ENCODE measurements at places on chromosomes 7 and 10.

GRCh38 chr7:909358-910329 lies 33.3 kb downstream of the GET4 start:
- DNase-seq = peak; percentile 62

DNA sequence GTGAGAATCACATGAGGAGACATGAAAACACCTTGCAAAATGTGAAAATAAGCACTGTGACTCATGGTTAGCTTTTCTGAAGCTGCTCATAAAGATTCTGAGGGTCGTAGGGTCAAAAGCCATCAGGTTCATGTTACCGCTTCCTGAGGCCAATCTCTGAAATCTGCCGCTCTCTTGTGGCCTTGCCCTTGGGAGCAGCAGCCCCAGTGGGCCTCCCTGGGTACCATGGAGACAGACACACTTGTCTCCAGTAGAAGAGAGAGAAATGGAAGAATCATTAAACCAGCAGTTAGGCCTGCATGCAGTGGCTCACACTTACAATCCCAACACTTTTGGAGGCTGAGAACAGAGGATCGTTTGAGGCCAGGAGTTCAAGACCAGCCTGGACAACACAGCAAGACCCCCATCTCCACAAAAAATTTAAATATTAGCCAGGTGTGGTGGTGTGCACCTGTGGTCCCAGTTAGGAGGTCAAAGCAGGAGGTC lies 42.8 kb downstream of the NIPSNAP2 start:
- no peak for DNase-seq

- no peak for DNase-seq
Observed at GRCh38 chr7:127954357-127954748, 76.9 kb downstream of the LRRC4 start.

DNA sequence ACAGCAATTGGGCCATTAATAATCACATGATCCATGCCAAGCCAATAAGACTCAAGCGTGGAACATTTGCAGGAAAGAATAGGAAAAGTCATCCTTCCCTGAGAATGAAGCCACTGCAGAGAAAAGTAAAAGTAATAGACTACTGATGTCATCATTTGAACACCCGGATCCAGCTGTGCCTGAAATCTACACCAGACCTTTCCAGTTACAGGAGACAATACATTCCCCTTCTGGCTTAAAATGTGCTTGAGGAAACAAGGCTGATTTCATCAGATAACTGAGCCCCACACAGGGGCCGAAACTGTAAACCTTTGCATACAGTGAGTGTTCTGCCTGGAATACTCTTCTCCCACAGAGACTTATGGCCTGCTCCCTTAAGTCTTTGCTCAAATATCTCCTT lies 232.8 kb downstream of the KCNMA1 start:
- DNase-seq = no peak

DNA sequence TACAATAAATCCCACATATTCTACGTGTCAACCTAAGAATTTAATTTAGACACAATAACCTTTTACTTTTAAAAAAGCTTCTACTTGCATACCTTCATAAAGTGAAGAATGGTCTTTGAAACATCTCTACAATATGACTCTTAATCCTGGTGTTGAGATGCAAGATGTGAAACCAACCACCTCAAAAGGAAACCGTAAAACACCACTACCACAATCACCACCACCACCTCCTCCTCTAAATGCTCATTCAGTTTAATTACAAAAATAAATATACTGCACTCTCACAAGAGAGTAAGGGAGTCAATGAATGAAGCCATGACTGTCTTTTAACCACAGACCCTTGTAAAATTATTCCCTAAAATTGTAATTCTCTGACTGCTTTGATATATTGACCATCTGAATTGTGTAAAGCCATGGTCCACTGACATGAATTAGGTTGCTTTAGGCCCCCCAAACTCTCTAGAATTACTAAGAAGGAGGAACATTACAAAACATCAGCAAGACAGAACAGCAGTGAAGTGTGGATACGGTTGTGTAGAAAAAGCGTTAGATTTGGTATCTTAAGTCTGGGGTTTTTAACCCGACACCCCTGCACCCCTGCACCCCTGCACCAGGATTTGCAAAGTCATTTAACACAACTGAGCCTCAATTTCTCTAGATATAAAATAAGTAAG lies 171.4 kb downstream of the SFMBT2 start:
- DNase-seq = no peak

DNA sequence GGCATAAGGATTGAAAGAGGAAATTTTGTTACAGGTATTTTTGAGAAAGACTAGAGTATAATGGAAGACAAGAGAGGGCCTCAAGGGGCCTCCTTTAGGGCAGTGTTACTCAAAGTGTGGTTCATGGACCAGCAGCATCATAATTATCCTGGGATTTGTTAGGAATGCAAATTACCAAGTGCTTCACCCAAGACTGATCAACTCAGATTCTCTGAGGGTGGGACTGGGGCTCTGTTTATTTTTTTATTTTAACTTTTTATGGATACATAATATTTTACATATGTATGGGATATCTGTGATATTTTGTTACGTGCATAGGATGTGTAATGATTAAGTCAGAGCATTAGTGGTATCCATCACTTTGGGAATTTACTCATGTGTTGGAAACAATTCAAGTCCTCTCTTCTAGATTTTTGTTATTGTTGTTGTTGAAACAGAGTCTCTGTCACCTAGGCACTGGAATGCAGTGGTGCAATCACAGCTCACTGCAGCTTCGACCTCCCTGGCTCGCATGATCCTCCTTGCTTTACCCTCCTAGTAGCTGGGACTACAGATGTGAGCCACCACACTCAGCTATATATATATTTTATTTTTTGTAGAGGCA lies 2.2 kb upstream of the KCTD7 start:
- DNase-seq = no peak

DNA sequence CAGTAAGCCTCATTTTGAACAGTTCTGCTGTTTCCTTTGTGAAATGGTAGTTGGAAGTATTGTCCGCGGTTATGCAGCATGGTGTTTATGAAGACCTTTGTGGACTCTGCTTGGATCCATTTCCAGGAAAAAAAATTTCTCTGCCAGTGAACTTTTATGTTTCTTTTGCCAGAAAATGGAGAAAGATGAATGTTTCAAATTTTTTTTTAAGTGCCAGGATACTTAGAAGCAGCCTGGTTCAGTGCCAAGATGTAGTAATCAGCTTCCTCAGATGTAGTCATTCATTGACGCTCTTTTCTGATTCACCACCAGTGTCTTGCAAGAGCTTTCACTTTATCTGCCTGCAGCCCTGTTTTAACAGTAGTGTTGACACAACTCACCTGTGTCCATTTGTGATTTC lies 258.2 kb downstream of the SDK1 start:
- no peak for DNase-seq

GRCh38 chr7:29946428-29947186 lies 43.0 kb downstream of the SCRN1 start:
- DNase-seq = no peak

GRCh38 chr7:45601816-45602540 lies 27.8 kb downstream of the ADCY1 start:
- DNase-seq = no peak

GRCh38 chr10:30098629-30099028 lies 39.2 kb upstream of the JCAD start:
- DNase-seq = no peak

All from GM13976 (cell line).